ENCODE measurements at places on chromosomes 12 and 14.
A peak's percentile ranks its signal among the peaks of the same experiment; 100 is the strongest.

DNA sequence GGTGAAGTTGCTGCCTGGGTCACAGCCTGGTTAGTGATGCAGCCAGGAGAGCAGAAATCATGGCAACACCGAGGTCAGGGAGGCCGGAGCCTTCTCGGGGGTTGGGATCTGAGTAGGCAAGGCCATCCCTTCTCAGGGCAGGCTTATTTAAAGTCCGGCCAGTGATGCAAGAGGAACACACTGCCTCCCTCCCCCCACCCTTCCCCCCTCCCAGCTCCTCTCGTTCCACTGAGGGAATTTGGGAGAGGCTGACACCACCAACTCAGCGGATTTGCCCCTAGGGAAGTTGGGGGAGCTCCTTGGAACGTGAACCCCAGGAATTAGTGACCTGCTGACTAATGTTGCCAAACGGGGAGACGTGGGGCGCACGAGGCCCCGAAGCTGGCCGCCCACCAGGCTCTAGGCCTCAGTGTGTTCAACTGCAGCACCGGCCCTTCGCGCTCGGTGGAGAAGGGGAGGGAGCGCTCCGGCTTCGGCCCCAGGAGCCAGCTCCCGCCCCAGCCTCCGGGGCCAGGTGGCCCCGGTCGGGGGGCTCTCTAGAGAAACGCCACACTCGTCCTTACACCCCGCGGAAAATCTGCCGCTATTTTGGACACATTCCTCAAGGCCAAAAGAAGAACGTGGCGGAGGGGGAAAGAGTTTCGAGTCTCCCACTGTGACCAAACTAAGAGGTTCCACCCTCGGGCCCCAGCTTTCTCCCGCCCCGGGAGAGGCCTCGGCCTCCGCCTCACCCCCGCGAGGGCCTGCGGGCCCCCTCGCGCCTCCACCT is 1.6 kb downstream of the CTDSP2 start:
- peak; percentile 97 for DNase-seq

DNA sequence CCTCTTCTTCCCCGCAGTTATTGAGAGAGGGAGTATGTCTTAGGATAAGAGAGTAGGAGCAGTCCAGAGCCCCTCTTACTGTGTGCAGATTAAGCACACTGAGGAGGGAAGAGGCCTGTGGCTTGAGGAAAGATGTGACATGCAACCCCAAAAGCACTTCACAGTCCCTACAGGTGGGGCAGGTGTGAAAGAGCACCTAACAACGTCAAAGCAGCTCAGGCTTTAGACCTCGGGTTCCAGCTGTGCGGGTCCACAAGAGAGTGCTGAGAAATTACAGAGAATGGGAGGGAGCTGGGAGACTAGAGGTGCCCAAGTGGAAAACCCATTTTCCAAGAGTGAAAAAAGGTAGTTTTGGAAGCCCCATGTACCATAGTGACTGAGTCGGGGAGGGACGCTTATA is 127.6 kb downstream of the SLC25A47 start:
- DNase-seq: peak; percentile 44

- DNase-seq: no peak
Measured at GRCh38 chr14:88831284-88831683, 6.8 kb downstream of the TTC8 start.

DNA sequence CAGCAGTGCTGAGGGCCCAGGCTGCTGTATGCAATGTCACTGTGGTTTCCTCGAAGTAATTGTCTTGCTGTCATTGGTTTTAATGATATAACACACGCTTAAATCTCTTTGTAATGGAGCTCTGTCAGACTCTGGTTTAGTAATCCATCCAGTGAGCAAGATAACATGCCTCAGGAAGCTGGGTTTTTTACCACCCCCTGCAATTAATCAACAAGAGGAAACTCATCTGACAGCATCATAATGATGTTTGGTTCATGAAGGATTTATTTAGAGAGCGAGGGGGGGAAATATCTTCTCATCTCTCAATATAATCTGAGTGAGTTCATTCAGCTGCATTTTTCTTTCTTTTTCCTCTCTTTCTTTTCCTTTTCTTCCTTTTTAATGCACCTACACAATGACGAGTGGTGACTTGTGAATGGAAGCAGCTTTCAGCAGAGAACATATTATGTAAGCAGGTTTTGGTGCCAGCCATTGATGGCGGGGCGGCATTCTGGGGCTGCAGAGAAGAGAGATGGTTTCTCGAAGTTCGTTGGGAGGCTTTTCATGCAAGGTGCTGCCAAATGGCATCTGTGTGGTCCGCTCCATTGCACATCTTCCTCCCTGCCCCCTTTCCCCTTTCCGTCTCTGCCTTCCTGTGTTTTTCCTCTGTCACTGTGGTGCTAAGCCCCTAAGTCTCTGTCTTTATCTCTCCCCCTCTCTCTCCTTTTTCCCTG is 6.7 kb downstream of the RPH3A start:
- no peak for DNase-seq

GRCh38 chr12:98758331-98758730 is 113.2 kb downstream of the APAF1 start:
- no peak for DNase-seq
